Stimulated activated naive CD4-positive, alpha-beta T cell (primary cell): ENCODE measurements at places on chromosomes 7 and 10.

DNA sequence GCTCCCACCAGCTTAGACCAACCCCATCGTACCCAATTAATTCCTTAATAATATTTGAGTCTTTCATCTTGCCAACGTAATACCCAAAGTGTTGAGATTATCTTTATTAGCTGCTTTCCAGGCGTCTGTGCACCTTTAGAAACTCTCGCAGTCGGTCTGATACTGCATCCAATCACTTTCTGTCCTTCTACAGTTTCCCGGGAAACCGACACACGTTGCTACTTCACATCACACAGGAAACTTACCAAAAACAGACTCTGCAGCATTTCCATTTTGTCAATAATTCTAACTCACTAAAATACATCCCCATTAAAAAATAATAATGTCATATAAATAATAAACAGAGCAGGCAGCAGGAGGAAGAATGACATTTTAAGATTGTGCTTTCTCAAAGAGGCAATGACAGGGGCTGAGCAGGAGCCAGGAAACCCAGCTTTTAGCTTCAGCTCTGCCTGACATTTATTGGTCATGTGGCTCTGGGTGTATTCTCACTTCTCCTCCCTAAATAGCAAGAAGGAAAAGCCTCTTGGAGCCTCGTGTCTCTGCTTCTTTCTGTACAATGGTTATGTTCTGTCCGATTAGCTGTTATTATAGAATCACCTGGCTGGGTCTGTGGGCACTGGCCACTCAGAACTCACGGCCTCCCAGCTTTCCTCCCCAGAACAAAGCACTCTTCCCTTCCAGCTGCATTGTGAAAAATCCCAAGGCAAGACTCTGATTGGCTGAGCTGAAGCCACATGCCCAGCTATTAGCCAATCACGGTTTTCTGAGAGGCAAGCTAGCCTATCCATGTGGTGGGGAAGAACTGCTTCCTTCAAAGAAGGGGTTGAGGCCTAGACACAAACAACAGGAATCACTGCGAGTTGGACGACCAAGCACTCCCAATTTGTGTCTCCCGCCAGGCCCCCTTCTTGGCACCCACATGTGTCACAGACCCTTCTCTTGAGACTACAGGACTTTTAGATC lies 424.7 kb upstream of the FOXK1 start:
- no peak for DNase-seq

- DNase-seq: no peak
Measured at GRCh38 chr7:130921391-130922180, 187.6 kb upstream of the KLF14 start.

- DNase-seq: no peak
Measured at GRCh38 chr10:3995302-3996210, 210.5 kb upstream of the KLF6 start.

- DNase-seq: no peak
Measured at GRCh38 chr7:30074422-30075030, 46.3 kb downstream of the PLEKHA8 start.

- DNase-seq: no peak
Measured at GRCh38 chr7:85521108-85521694, 334.3 kb upstream of the SEMA3D start.

DNA sequence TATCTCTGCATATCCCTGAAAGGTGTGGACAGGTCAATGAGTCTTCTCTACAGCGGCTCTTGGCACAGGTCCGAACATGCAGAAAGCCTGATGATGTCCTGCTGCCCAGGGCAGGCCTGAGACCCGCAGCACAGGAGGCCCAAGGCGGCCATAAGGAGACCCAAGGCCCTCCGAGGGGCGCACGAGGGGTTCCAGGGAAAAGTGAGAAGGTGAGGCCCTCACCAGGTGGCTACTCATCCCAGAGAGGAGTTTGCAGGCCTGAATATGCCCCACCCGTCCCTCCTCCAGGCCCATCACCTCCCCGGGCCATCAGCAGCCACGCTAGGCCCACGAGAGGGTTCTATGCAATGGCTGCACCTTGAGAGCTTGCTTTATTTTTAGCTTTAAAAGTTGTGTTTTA lies 173.4 kb upstream of the RHEB start:
- DNase-seq: no peak

GRCh38 chr7:96495751-96496216 lies 173.9 kb upstream of the SLC25A13 start:
- DNase-seq: no peak

DNA sequence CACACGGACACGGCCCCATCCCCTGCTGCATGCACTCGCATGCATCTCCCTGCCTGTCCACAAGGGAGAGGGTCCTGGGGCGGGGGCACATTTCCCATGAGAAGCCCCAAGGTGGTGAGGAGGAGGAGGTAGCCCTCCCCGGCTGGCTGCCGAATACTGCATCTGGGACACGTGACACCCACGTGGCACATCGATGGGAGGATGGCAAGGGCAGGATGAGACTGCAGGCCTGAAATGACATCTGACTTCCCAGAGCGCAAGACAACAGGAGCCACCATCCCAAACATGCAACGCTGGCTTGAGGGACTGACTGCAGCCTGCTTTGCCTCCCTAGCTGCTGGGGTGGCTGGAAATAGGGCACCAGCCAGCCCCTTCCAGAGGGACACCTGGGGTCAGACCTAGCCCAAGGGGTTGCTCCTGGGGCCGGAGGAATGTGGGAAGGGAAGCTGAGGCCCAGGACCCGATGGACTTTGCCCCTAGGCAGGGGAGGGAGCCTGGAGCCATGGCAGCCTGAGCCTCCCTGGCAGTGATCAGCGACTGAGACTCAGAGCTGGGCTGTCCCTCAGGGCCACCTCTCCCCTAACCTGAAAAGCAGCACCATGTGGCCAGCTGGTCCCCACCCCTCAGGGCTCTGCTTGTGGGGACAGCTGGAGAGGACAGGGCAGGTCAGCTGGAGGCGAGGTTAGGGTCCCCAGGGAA lies 16.1 kb downstream of the BUD23 start:
- no peak for DNase-seq

DNA sequence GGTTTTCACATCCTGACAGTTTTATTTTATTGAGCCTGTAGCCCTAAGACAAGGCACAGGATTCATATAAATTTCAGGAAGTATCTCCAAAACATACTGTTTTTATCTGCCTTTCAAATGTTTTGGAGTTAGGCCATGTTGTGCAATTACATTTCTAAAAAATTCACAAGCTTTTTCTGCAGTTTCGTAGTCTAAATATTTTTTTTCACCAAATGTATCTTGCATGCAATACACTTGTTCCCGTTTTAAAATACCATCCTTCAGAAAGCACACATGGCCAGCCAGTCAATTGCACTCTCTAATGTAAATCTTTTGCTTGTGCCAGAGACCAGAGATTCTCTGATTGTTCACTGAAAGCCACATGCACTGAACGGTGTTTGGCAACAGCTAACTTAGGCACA lies 161.5 kb upstream of the PRKCQ start:
- DNase-seq: no peak

GRCh38 chr10:6609625-6610024 lies 29.5 kb upstream of the PRKCQ start:
- no peak for DNase-seq

- no peak for DNase-seq
Measured at GRCh38 chr7:147937428-147937827, 653.1 kb upstream of the C7orf33 start.

GRCh38 chr10:124558339-124559321 lies 97.0 kb downstream of the LHPP start:
- DNase-seq: no peak

DNA sequence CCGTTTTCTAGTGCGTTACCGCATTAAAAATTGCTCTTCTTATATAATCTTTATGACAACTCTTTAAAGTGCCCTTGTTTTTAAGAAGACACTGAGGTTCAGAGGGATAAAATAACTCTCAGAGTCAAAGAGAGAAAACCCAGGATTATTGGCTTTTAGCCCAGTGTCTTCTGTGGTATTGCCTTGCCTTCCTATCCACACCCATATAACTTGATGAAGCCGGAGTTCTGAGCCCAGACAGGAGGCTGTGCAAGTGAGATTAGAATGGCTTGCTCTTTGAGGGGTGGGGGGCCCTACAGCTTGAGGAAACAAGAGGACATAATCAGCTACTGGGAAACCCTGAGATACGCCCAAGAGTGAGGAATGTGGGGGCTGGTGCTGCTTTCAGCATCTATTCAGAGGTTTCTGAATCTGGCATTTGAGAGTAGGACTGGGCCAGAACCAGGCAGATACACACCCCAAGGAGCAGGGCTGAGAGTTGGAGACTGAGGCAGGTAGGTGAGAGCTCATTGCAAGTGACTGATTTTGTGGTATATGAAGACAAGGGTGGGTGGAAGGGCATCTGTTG lies 2.3 kb downstream of the PRXL2A start:
- no peak for DNase-seq

- DNase-seq: no peak
Measured at GRCh38 chr10:128854204-128854603, 612.8 kb upstream of the MGMT start.

DNA sequence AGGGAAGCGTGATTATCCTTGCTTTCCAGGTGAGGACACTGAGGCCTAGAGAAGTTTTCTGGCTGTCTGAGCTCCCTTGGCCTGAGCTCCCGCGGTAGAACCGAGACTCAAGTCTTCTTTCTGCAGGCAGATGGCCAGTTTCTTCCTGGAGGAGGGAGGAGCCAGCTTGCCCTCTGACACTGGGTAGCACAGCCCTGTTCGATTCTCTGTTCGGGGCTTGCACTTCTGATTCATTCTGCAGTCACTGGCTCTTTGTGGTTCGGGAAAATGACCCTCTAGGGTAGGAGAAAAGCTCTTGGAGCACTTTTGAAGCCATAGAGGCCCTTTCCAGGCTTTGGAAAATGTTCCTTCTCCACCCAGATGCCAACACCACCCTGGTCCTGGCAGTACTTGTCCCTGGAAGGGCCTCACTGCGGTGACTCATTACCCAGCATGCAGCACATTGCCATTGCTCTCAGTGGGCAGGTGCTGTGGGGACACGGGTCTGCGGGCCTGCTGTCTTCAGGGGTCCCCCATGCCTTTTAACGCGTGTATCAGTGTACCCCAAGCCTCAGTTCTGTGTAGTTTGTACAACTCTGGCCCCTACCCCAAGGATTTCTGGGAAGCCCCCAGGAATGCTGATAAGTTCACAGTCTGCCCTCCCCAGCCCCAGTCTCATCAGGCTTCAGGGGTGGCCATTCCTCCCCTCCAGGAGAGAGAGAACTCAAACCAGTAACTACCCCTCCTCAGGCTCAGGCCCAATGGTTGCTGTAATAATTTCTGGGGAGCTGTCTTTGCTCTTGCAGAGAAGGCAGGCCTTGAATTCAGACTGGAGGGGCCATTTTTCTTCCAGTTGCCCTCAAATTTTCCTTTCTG lies 11.9 kb downstream of the CHST3 start:
- no peak for DNase-seq

DNA sequence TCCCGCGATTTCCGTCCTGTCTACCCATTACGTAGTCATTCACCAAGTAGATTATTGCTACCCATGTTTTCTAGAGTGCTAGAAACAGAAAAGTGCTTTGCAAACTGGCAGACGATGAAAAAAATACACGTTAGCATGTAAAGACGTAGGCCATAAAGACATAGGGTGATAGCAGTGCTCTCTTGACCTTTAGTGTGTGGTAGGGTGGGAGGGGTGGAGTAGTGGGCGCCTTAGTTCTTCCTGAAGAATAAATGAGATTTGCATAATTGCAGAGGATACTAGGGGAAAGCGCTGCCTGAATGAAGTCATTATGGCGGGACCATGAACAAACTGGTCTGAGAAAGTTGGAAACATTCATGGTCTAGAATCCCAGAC lies 948 bp downstream of the ZNF485 start:
- no peak for DNase-seq

DNA sequence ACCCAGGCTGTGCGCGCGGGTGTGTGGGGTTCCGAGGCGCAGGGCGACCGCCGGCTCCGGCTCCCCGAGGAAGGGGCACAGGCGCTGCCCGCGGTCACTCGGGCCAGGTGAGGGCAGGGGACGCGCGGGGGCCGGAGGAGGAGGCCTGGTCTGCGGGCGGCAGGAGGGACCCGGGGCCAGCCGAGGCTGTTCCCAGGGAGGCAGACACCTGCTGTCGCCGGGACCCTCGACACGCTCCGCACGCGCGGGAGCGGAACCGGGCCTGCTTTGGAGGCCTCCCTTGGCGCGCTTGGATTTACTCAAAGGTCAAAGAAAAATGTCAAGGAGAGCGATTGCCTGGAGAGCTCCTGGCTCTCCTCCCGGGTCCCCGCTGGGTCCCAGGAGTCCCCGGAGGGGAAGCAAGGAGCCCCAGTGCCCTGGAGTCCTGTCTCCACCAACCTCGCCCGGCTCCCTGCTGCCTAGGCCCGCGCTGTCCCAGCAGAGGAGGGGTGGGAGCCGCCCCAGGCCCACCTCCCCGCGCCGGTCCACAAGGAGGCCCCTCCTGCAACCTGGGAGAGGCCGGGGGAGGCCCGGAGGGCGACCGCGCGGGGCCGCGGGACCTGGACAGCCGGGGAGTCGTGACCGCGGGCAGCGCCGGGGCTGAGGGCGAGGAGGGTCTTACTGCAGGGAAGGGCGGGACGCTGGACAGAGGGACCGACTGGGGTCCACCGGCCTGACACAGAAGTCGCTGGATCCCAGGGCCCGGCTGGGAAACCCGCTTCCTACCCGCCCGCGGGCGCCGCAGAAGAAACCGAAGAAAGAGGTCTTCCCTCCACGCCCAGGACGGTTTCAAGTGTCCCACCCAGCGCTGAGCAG lies 348.9 kb downstream of the DNAJB6 start:
- DNase-seq: no peak

DNA sequence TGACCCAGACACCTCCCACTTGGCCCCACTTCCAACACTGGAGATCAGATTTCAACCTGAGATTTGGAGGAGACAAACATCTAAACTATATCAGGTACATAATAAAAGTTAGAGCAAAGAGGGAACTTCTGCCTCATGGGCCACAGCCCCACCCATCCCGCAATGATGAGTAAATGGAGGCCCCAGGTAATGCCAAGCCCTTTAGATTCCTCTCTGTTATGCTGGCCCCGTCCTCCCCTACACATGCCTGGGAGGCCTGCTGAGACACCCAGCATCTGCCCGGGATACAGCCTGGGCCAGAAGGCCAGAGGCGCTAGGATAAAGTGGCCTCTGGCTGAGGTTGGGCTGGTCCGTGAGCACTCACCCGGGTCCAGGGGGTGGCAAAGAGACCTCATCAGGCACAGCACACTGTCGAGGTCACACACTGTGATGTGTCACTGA lies 185.5 kb upstream of the SH2B2 start:
- DNase-seq: no peak

- DNase-seq: no peak
Measured at GRCh38 chr7:94276027-94276426, 118.7 kb upstream of the COL1A2 start.

- no peak for DNase-seq
Measured at GRCh38 chr10:95245425-95246055, 45.3 kb downstream of the PDLIM1 start.

GRCh38 chr10:115972426-115972825 lies 300.6 kb downstream of the GFRA1 start:
- no peak for DNase-seq
